ENCODE measurements at places on chromosomes 13 and 19.

GRCh38 chr13:50126993-50127725 is 111.9 kb downstream of the KCNRG start:
- DNase-seq, result peak; percentile 65

DNA sequence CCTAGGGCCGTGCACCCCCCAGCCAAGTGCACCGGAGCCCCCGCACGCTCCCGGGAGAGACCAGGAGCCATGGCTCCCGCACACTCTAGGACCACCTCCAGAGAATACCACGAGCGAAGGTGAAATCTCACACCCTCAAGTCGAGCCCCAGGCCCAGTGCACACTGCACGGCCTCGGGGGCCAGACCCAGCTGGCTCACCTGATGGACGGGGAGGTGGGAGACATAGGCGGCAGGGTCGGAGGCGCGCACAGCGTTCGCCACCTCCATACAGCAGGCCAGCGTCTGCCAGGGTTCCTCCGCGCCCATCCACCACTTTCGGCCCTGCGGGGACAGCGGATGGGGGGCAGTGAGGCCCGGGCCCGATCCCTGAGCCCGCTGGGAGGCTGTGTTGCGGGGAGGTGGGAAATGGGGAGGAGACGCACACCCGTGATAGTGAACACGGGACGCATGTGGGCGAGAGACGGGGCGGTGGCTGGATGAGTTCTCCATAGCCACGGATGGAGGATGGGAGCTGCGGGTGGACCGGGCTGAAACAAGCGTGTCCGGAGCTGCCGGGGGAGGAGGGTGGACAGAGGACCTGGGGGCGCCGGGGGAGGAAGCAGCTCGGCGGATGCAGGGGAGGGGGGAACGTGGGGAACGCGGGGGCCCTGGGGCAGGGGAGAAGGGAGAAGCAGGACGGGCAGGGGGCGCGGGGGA is 13.0 kb downstream of the POLRMT start:
- DNase-seq, result no peak

DNA sequence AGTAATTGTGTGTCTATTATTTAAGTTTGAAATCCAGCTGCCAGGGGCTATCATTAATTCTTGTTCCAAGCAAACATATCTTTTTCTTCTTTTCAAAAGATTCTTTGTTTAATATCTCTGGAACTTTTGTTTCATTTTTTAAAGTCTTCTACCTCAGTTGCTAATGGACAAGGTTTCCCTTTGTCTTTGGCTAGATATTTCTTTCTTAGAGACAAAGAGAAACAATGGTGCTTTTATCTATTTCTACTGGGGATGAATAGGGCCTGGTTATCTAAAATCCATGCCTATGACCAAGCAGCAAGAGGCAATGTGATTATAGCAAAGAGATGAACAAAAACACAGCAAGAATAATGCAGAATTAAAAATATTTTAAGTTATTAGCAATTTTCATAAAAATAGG is 661.3 kb upstream of the KLF12 start:
- no peak for DNase-seq

GRCh38 chr19:47826800-47827199 is 5.1 kb downstream of the CRX start:
- DNase-seq, result no peak
